Liver (tissue), 10 donors: ENCODE measurements at places on chromosomes 3 and 15.

- no peaks in the 10 kb centered on the region for H3K4me1 ChIP-seq
- H3K27ac ChIP-seq: no peak overlapping the region
- DNase-seq: no peak
- peaks cover 5% of the 10 kb centered on the region for H3K36me3 ChIP-seq
These were observed 54.3 kb downstream of the OXNAD1 start for GRCh38 chr3:16319307-16319706.

GRCh38 chr3:31659246-31659645 lies 126.5 kb downstream of the STT3B start:
- no peaks in the 10 kb centered on the region for H3K27me3 ChIP-seq
- no peak for DNase-seq
- no peak overlapping the region for H3K27ac ChIP-seq

DNA sequence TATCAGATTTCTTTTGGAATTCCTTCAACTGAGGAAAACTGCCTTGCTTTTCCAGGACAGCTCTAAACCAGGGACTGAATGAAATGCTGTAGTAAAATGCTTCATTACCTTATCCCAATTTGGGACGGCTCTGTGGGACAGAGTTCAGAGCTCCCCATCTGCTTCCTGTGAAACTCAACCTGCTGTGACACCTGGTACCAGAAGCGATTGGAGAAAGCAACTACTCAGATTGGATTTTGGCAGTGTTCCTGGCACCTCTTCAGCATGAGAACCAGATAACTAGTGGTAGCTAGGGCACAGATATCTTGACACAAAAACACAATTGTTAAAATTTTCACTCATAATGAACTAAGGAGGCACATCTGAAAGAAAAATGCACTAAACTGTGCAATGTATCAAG lies 539.1 kb downstream of the SI start:
- DNase-seq: no peak
- H3K4me1 ChIP-seq: no peaks in the 10 kb centered on the region
- H3K27me3 ChIP-seq: no peaks in the 10 kb centered on the region
- H3K4me3 ChIP-seq: no peak overlapping the region
- H3K36me3 ChIP-seq: no peaks in the 10 kb centered on the region

- no peaks in the 10 kb centered on the region for H3K4me1 ChIP-seq
- H3K36me3 ChIP-seq: no peaks in the 10 kb centered on the region
- no peak overlapping the region for H3K27ac ChIP-seq
- no peaks in the 10 kb centered on the region for H3K27me3 ChIP-seq
These were observed 862.5 kb downstream of the CADM2 start for GRCh38 chr3:85821130-85821756.

DNA sequence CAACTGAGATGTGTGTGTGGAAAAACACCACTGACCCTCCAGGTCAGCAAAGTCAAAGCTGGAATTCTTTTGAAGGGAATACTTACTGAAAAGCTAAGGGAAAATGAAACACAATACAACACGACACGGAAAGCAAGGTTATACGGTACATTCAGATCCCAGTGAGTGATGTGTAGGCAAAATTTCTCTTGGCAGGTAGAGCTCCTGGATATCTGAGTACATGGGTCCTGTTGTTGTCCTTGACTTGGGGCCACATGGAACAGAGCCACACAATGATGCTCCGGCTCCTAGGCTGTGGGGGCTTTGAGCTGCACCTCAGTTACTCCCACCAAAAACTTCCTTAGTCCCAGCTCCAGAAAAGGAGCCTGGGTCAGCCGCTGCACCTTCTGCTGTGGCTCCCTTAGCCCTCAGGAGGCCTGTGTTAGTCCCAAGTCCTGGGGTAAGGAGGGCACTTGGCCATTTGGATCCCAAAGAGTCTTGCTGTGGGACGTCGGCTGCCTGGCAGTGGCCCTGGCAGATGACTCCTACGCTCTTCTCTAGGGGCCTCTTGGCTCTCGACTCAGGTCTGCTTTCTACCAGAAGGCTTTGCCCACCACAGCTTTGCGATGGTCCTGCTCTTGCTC lies 95.6 kb downstream of the ADCY5 start:
- H3K4me3 ChIP-seq: no peak overlapping the region
- H3K36me3 ChIP-seq: no peaks in the 10 kb centered on the region
- no peaks in the 10 kb centered on the region for H3K27me3 ChIP-seq

- H3K27ac ChIP-seq: no peak overlapping the region
- DNase-seq: no peak
- no peaks in the 10 kb centered on the region for H3K4me1 ChIP-seq
- H3K4me3 ChIP-seq: no peak overlapping the region
- no peaks in the 10 kb centered on the region for H3K36me3 ChIP-seq
- no peaks in the 10 kb centered on the region for H3K27me3 ChIP-seq
These were observed 241.8 kb upstream of the LRTM1 start for GRCh38 chr3:55169608-55170072.

DNA sequence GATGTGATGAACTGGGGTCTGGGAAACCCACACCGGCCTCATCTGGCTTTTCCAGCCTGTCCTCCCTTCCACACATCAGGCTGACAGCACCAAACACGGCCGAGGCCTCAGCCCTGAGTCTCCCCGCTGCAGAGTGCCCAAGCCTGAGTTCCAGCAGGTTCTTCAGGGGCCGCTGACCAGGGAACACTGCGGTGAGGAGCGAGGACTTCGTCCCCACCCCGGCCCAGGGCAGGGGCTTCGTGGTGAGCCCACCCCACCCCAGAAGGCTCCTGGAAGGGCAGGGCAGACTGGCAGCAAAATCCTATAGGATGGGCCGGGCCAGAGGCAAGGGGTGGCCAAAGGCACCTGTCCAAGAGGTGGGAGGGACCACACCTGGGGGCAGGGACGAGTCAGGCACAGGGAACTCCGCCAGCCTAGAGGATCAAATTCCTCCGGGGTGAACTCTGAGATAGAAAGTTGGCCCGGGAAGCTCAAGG lies at the start of gene SLC51A:
Gene SLC51A (plus strand): TSS at position 446 of the 476 bp plus-strand sequence. CDS start 179 bp downstream, outside the sequence.
- no peaks in the 10 kb centered on the region for H3K27me3 ChIP-seq
- peak; percentile 51 for DNase-seq
- H3K4me1 ChIP-seq: peaks cover 26% of the 10 kb centered on the region
- H3K36me3 ChIP-seq: no peaks in the 10 kb centered on the region
- peak within 1 kb of the TSS; percentile 75 for H3K27ac ChIP-seq

DNA sequence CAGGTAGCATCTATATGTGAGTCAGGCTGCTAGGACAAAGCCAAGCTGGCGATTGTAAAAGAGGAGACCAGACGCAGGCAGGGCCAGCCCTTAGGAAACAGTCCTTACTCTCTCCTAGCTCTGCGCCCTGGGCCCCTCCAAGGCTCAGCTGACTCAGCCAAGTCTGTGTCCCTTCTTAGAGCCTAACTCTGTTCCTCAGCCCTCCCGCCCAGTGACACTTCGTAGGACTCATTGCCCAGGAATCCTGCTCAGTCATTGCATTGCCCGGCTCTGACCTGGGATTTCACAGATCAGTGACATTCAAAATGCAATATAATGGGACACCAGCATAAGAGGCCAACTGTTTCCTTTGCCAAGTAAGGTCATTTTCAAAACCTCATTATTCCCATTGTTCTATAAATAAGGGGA lies 244.2 kb downstream of the TLE3 start:
- H3K27me3 ChIP-seq: no peaks in the 10 kb centered on the region
- no peaks in the 10 kb centered on the region for H3K4me1 ChIP-seq
- H3K27ac ChIP-seq: no peak overlapping the region
- H3K36me3 ChIP-seq: no peaks in the 10 kb centered on the region
- no peak overlapping the region for H3K4me3 ChIP-seq

DNA sequence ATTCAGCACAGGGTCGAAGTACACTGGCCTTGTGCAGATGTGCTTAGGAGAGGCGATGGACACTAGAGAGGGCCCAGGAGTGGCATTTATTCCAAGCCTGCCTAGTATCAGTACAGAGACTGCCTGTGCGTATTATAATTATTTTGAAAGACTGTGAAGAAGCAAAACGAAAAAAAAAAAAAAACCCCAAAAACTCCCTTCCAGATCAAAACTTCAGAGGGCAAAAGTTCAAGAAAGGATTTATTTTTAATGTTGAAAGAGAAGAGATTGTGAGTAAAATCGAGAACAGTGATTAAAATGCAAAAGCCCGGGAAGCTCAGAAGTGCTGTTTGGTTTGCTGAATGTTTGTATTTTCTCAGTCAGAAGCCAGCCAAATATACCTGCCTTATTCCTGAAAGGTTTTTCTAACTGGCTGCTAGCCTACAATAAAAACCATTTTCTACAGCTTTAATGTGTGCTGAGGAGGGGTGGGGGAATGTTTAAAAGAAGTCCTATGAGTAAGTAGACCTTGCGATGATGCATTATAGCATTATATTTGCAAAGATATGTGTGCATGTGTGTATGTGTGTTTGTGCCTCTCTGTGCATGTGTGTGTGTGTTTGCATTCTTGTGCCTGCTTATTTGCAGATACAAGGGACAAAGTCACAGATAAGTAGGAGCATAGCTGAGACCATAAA lies 19.3 kb upstream of the LZTFL1 start:
- H3K4me1 ChIP-seq: peaks cover 17% of the 10 kb centered on the region
- no peak overlapping the region for H3K4me3 ChIP-seq
- H3K27ac ChIP-seq: no peak overlapping the region

DNA sequence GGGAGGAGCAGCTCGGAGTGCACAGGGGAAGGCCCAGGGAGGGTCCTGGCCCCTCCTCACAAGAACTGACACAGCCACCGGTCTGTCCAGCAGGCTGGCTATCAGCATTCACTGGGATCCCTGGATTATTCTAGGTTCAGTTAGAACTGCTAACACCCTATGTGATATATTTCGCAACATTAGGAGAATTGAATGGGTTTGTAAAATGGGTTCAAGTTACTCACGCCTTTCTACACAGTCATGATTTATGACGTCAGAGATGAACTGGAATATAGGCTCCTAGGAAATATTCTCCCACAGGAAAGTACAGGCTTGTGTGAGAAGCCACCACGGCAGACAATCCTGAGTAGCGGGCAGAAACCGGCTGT lies 969 bp upstream of the BSN start:
- H3K27ac ChIP-seq: no peak overlapping the region
- H3K4me3 ChIP-seq: no peak overlapping the region
- no peaks in the 10 kb centered on the region for H3K27me3 ChIP-seq
- H3K4me1 ChIP-seq: peaks cover 19% of the 10 kb centered on the region

GRCh38 chr15:28178290-28178689 lies 79.2 kb upstream of the OCA2 start:
- no peak for DNase-seq
- no peaks in the 10 kb centered on the region for H3K27me3 ChIP-seq
- peaks cover 8% of the 10 kb centered on the region for H3K36me3 ChIP-seq

- no peaks in the 10 kb centered on the region for H3K36me3 ChIP-seq
- no peaks in the 10 kb centered on the region for H3K4me1 ChIP-seq
- H3K27me3 ChIP-seq: no peaks in the 10 kb centered on the region
These were observed 633.1 kb downstream of the ZPLD1 start for GRCh38 chr3:103067963-103068362.

DNA sequence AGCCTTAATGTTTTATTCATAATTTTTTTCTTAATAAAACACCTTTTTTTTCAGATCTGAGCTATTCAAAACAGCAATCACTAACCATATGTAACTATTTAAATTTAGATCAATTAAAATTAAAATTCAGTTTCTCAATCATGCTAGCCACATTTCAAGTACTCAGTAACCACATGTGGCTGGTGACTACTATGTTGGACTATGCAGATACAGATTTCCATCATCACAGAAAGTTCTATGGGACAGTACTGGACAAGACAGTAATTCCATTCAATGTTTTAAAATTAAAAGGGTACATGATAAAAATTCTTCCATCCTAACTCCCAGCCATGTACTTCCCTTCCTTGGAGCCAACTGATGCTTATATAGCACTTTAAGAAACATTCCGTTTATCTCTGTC lies 119.3 kb downstream of the GLDN start:
- no peak for DNase-seq
- no peaks in the 10 kb centered on the region for H3K4me1 ChIP-seq
- peaks cover 32% of the 10 kb centered on the region for H3K36me3 ChIP-seq
- H3K4me3 ChIP-seq: no peak overlapping the region
- no peak overlapping the region for H3K27ac ChIP-seq

GRCh38 chr15:59159210-59159609 lies 47.4 kb upstream of the LDHAL6B start:
- H3K36me3 ChIP-seq: peaks cover 18% of the 10 kb centered on the region
- no peaks in the 10 kb centered on the region for H3K27me3 ChIP-seq
- H3K4me1 ChIP-seq: no peaks in the 10 kb centered on the region
- no peak overlapping the region for H3K27ac ChIP-seq

DNA sequence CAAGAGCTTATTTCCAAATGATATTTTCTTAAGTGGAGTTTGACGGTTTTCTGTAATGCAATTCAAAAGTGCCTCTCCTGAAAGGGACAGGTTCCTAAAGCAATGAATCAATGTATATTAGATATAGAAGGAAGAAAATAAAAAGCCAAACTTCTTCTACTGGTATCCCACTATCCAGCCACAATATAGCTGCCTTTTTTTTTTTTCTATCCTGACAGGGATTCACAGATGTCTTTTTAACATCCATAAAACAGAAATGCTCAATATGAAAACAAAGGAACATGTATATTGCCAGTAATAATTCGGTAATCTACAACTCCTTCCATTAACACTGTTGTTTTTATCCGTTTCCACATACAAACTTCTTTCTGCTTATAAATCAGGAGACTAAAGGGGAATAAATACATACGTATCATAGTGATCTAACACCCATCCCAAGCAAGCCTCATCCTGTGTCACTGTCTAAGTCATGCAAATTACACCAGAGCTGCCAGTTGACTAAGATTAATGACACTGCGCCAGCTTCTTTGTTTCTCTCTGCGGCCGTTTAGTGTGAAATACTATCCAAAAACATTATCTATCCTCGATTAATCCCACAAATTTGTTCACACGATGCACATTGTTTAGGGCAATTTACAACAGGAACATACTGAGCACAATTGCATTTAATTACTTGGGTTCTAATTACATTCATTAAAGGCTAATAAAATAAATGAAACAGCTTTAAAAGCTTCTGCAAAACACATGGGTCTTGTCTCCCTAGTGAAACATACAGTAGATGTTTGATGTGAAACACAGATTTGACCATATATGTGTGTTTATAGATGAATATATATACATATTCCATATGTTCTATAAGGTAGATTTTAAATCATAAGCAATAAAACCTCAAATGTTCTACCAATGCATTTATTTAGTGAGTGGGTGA lies 51.9 kb upstream of the CDIN1 start:
- no peaks in the 10 kb centered on the region for H3K36me3 ChIP-seq
- no peak for DNase-seq
- H3K27ac ChIP-seq: no peak overlapping the region
- no peaks in the 10 kb centered on the region for H3K4me1 ChIP-seq

DNA sequence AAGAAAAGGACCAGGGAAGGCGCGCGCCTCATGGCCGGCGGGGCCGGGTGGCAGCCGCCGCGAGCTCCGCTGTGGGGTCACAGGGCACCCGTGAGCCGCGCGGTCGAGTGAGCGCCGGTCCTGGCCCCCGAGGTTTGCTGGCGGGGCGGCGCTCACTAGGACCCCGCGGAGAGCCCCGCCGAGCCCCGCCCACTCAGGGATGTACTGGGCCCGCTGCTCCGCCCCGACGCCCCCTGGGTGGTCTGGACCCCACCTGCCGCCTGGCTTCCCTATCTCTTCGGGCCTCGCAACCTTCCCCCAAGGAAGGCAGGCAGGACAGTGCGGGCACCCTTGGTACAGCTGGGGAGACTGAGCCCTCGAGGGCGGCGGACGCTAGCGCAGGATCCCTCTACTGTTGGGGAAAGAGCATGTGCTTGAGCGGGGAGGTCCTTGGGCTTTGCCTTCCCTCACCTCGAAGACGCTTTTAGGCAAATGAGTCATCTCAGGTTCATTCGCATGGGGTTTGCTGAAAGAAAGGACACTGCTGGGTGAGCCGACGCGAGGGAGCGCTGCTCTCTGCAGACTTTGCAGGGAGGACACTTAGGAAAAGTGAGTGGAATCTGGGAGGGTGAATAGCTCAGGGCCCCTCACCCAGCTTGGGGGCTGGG lies at the start of gene CHRNB4:
Gene CHRNB4 (minus strand): TSS at position 109 of the 647 bp plus-strand sequence. CDS start 77 bp downstream, at position 32.
- H3K36me3 ChIP-seq: no peaks in the 10 kb centered on the region
- no peak within 1 kb of the TSS for H3K27ac ChIP-seq
- H3K27me3 ChIP-seq: peaks cover 2% of the 10 kb centered on the region
- H3K4me1 ChIP-seq: no peaks in the 10 kb centered on the region
